Caudate nucleus (tissue), 63 donors: ENCODE measurements at places on chromosomes 2 and 18.

DNA sequence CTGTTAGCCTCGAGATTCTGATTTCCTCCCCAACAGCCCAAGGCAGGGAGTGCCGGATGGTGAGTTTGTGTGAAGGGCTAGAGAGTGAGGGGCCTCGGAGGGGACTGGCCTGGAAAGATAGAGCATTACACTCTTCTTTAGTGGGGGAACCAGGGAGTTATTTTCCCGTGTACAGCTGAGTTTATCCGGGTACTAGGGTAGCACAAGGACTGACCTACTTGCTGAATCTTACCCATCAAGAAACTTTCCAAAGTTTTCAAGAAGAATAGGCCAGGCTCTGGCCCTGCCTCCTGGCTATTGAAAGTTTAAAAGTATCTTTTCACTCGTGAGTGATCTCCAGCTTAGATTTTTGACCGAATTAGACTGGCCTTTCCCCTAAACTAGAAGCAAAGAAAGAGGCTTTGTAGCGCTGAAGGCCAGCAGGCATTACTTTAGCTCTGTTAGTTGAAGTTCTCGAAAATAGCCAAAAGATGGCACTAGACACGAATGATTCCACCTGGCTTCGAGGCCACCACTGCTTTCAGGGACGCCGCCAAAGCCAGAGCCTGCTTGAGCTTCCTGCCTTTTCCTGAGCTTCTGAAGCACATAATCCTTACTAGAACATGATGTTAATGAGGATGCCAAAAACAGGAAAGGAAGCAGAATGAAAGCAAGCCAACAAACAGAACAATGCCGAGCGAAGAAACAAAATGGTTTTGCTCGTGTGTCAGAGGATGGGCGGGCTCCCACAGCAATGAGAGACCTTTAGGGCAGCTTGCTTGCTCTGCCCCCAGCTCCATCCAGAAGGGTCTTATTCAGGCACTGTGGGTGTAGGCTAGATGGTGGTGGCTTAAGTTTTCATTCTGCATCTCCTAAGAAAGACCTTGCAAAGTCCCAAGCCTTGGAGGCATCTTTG is 55.8 kb downstream of the TSN start:
- peak; percentile 41 for DNase-seq

DNA sequence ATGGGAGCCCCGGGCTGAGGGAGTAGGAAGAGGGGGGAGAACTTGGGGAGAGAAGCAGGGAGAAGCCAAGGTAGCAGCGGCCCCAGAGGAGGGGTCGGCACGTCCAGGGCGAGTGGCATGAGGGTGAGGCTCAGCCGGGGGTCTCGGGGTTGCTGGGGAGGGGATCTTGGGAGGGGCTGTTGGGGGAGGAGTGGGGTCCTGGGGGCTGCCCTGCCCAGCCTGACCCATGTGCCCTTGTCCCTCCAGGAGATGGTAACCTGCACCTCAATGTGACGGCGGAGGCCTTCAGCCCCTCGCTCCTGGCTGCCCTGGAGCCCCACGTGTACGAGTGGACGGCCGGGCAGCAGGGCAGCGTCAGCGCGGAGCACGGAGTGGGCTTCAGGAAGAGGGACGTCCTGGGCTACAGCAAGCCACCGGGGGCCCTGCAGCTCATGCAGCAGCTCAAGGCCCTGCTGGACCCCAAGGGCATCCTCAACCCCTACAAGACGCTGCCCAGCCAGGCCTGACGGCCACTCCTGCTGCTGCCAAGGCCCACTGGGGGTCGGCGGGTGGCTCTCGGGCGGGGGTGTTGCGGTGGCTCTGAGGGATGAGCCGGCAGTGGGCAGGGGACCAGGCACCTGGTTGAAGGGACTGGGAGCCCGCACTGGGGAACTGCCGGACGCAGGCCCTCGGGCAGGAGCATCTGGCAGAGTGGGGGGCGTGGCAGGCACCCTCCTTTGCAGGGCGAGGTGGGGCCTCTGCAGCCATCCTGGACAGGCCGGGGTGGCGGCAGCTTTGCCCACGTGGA is 9.0 kb upstream of the GAL3ST2 start:
- DNase-seq: no peak

- DNase-seq: no peak
These were observed 210.1 kb downstream of the NDUFA10 start for GRCh38 chr2:239814861-239815601.

DNA sequence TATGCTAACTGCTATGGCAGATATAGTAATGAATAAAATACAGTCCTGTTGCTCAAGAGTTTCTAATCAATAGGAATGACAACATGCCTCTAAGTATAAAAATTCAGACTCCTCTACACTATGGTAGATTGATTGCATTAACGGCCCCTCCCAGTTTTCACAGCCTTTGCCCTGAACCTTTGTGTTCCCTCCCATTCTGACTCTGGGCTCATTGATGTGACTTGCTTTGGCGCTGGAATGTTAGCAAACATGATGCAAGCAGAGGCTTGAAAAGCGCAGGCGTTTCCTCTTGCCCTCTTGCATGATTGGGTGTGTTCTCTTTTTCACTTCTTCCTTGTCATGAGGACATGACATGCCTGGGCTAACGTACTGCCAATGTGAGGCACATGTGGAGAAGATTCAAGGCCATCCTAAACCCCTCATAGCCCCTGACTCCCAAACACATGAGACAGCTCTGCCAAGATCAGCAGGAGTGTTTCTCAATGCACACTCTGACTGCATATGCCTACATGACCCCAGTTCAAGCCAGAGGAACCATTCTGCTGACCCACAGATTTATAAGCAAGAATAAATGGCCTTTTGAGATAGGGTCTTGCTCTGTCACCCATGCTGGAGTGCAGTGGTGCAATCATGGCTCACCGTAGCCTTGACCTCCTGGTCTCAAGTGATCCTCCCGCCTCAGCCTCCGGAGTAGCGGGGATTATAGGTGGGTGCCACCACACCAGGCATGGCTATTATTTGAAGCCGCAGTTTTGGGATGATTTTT is 49.7 kb upstream of the CD28 start:
- DNase-seq: no peak

DNA sequence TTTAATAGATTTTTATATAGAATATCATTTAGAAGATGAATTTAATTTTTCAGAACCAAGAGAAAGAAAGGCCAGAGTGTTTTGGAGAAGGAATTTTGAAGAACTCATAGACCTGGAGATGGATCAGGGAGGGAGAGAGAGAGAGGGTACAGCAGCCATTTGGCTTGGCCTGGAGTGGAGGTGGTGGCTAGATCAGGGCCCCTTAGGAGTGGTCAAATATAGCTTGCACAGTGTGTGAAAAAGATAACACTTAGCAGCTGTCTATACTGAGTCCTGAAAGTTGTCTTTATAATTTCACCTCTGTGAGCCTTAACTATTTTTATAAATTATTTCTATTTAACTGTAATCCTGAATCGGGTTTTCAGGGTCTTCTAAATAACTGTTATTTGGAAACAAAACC is 38.8 kb upstream of the ACYP2 start:
- no peak for DNase-seq

- no peak for DNase-seq
These were observed 5.6 kb downstream of the IDH1 start for GRCh38 chr2:208249296-208249695.

GRCh38 chr2:199975273-199975895 is 20.0 kb downstream of the MAIP1 start:
- no peak for DNase-seq

GRCh38 chr2:26901326-26902183 is 53.6 kb downstream of the DPYSL5 start:
- DNase-seq: peak; percentile 82

GRCh38 chr2:216017365-216017764 is 4.0 kb upstream of the MREG start:
- DNase-seq: no peak

GRCh38 chr18:23992089-23992940 is 22.2 kb upstream of the TTC39C start:
- DNase-seq: peak; percentile 14

DNA sequence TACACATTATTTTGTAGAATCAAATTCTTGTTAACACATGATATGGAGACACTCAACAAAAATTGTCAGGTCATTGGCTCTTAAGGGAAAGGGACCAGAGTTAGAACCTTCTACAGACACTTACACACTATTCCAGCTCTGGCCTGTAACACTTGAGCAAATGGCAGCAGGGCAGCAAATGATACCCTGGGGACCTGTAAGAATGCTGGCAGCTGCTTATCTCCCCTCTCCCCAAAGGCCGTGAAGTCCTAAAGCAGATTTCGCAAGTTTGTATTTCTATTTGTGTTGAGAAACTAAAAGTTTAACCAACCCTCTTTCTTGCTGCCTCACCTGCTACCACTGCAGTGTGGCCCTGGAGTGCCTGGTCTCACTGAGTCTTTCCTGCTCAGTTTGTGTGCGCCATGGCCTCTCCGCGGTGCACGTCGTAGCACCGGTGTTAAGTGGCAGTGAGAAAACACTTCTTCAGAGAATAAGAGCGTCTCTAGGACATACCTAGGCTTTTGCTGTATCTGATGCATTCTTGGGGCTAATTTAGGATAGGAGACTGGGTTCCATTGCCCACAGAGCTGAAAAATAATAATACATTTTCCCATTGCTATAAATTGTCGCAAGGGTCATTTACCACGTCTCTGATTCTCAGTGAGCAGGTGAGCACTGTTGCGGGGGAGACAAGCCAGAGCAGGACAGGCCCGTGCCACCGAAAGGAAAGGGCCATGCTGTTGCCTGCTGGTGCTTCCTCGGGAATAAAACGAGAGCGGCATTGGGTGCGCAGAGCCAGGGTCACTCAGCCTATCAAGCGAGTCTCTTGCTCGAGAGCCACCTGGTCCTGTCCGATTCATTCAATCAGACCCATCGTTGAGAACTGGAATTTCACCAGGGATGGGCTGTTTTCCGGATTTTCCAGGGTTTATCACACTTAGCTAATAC is 204.9 kb downstream of the PTGR3 start:
- no peak for DNase-seq
